ENCODE measurements at places on chromosomes 11 and 22. TPM values are rescaled to one million over a fixed set of nuclear protein-coding genes. Genes with fewer than 3 reads are reported as not detected.

GRCh38 chr22:42397332-42398249 is 34.6 kb downstream of the NFAM1 start:
- no peaks in the 10 kb centered on the region for H3K27me3 ChIP-seq
- no peak overlapping the region for H3K27ac ChIP-seq
- H3K4me3 ChIP-seq = no peak overlapping the region
- H3K36me3 ChIP-seq = no peaks in the 10 kb centered on the region
- DNase-seq = no peak

ACER3 gene
- total RNA-seq = 8.0 TPM

TRMT112 gene
- 116 TPM for total RNA-seq

GRCh38 chr11:70672991-70673653 is 274.8 kb downstream of the CTTN start:
- no peaks in the 10 kb centered on the region for H3K36me3 ChIP-seq
- H3K27ac ChIP-seq = no peak overlapping the region
- no peak overlapping the region for H3K4me3 ChIP-seq
- no peak for DNase-seq
- no peaks in the 10 kb centered on the region for H3K4me1 ChIP-seq

PIK3C2A gene
- total RNA-seq = 38.7 TPM

- no peaks in the 10 kb centered on the region for H3K36me3 ChIP-seq
- H3K27ac ChIP-seq = no peak overlapping the region
- no peaks in the 10 kb centered on the region for H3K27me3 ChIP-seq
- peaks cover 45% of the 10 kb centered on the region for H3K4me1 ChIP-seq
- H3K4me3 ChIP-seq = no peak overlapping the region
Measured at GRCh38 chr22:48083502-48083901, 1321.1 kb downstream of the TBC1D22A start.

Data from T-cell (primary cell).